ENCODE measurements at places on chromosomes 13 and 19.

DNA sequence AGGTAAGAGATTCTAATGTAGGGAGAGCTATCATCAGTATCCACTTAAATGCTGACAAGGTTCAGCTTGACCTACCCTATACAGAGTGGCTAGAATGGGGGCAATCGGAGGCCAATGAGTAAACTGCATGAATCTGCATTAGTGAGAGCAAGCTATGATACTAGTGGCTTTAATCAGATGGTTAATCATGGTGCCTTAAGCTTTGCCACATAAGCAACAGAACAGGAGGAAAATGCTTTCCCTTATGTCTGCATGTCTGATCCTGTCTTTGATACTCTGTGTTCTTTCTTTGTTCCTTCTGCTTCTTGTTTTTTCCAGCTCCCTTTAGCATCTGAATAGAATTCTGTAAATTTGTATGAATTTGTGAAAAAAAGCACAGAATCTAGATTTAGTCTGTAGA lies 91.1 kb downstream of the WDFY2 start:
- DNase-seq = no peak

DNA sequence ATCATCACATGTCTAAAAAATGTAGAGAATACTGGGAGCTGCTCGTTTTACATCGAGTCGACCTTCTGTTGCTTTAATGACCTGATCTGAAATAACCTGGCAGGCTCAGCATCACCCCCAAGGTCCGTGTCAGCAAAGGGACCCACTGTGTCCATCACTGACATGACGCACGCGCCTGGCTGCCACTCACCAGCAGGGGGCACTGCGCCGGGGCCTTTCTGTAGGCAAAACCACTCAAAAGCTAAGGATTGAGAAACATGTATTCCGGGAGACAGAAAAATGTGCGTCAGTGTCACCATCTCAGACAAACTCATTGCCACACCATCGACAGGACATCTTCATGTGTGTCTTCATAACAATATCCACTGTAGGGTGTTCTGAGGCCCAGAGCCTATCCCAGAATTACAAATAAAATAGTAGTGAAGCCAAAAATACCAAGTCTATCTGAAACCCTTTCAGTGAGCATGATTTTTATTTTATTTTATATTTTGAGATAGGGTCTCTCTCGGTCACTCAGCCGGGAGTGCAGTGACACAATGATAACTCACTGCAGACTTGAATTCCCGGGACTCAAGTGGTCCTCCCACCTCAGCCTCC lies 130.3 kb upstream of the LSM14A start:
- peak; percentile 44 for DNase-seq

DNA sequence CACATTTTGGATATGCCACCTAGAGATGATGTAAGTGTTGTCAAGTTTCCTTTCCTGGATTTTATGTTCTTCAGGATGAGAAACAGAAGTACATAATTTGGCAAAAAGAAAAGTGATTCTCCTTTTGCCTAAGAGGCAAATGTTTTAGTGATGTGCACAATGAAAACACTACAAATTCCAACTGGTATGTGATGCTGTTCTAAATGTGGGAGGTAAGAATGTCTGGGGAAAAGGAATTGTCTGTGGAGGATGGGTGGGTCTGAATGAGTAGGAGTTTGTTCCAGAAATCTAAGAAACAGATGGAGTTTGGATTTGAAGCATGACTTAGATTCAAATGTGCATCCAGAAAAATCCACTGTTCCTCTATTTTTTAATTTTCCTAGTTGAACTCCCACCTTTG lies 473.6 kb upstream of the SPRY2 start:
- DNase-seq = no peak

DNA sequence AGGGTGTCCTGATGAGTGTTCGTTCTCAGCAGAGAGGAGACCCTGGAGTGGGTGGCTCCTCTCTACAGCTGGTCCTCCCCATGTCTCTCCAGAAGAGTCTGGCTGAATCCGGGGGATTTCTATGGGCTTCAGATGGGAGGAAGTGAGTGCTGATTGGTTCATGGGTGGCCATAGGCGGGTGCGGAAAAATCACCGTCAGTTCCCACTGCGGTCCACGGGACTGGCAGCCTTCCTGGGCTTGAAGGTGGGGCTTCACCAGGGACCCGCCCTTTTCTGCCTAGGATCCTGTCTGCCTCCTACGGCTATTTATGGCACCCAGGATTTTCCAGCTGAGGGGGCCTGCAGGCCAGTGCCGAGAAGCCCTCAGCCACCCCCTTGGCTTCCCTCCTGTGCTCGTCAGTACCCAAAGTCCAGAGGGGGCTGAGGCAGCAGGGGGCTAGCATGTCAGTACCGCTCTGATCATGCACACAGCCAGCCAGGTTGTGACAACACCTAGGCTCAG lies 18.4 kb downstream of the CPB2 start:
- no peak for DNase-seq

DNA sequence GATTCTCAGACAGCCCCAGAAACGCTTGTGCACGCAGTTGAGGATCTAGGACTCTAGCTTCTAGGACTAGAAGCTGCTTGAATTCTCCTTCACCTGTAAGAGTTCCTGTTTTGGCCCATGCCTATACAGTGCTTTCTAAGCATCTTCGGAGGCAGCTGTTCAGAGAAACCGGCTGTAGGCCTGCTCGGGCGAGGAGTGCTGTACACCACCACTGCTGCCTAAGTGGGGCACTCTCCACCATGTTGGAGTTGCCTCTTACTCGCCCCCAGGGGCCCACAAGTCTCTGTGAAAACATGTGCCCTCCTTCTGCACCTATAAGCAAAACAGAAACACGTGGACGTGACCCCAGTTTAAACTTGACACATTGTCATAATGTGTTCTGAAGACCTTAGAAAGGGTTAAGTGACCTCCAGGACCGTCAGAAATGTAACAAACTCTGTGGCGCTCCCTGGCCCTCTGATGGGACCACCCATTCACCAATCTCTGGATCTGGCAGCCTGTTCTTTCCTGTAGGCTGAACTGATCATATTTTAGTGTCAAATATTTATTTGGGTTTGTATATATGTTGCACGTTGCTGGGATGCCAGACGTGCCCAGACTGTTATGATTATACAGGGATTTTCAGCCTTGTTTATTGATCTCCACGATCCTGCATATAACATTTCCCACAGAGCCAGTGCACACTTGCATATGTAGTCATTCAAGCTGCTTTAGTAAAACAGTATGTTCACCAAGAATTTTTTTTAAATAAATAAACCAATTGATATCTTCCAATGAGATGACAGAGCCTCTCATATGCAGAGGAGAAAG lies 60.8 kb downstream of the C13orf42 start:
- no peak for DNase-seq

Measured in CD4-positive, alpha-beta T cell treated with Interferon gamma for 1 hour (primary cell).